ENCODE measurements at places on chromosomes 11 and 22. TPM values are rescaled to one million over a fixed set of nuclear protein-coding genes. Genes with fewer than 3 reads are reported as not detected.

- no peak for DNase-seq
Measured at GRCh38 chr22:32967386-32968101, 90.6 kb downstream of the SYN3 start.

GRCh38 chr11:23318670-23319069 lies 458.4 kb upstream of the CCDC179 start:
- DNase-seq: no peak

Gene SCN3B
- total RNA-seq: 5.8 TPM

Gene FAM83F
- 0.18 TPM for total RNA-seq

Gene TRIM49C
- not detected for total RNA-seq

All from glomerular endothelial cell (primary cell).